ENCODE measurements at places on chromosomes 13 and 19. TPM values are rescaled to one million over a fixed set of nuclear protein-coding genes. Genes with fewer than 3 reads are reported as not detected.

Gene IGFL3
- total RNA-seq: not detected

Gene ICAM5
- 0.29 TPM for total RNA-seq

Gene ZNF44
- 6.4 TPM for total RNA-seq

Gene CNN2
- total RNA-seq: 181 TPM

Gene NLRP11
- total RNA-seq: not detected

Gene ANGPTL8
- total RNA-seq: not detected

Gene HCST
- total RNA-seq: not detected

Gene PROZ
- total RNA-seq: not detected

Gene ZNF100
- 12.4 TPM for total RNA-seq

Gene FGF22
- not detected for total RNA-seq

Gene RFPL4A
- not detected for total RNA-seq

Gene CYP2B6
- not detected for total RNA-seq

Gene DPF1
- 2.1 TPM for total RNA-seq

Gene TEX101
- total RNA-seq: not detected

Gene FCGBP
- total RNA-seq: not detected

Gene DLEU7
- not detected for total RNA-seq

Gene EPN1
- total RNA-seq: 86.4 TPM

Gene CYP2A6
- not detected for total RNA-seq

Gene OR10H1
- not detected for total RNA-seq

Gene INSR
- total RNA-seq: 22.6 TPM

Gene DIAPH3
- 59.7 TPM for total RNA-seq

Gene FPR1
- total RNA-seq: not detected

Gene GYS1
- 46.9 TPM for total RNA-seq

Gene SMIM24
- total RNA-seq: not detected

Gene CRX
- total RNA-seq: not detected

Gene SMIM17
- not detected for total RNA-seq

Gene ESD
- 149 TPM for total RNA-seq

Gene TIMM29
- 22.9 TPM for total RNA-seq

Gene CYP4F22
- not detected for total RNA-seq

Gene SIGLEC8
- total RNA-seq: not detected

Gene SHC2
- total RNA-seq: 1.7 TPM

Gene CGB7
- 0.13 TPM for total RNA-seq

Gene CERS1
- 1.9 TPM for total RNA-seq

Gene RINL
- total RNA-seq: 12.7 TPM

Gene HMGB1
- 435 TPM for total RNA-seq

Gene ZNF607
- 2.4 TPM for total RNA-seq

Gene PRR36
- not detected for total RNA-seq

Gene PRPF31
- 64.7 TPM for total RNA-seq

Gene HCN2
- 0.36 TPM for total RNA-seq

Gene ACTL9
- not detected for total RNA-seq

Gene ZNF614
- 14.4 TPM for total RNA-seq

Gene ZNF730
- total RNA-seq: 3.4 TPM

Gene CD70
- total RNA-seq: not detected

Gene PPM1N
- total RNA-seq: 1.5 TPM

Gene PRTN3
- not detected for total RNA-seq

Gene TMEM145
- not detected for total RNA-seq

Gene RNASEH2A
- total RNA-seq: 31.0 TPM

Gene ZFP28
- 9.2 TPM for total RNA-seq

Gene GNA15
- total RNA-seq: 0.07 TPM

Gene CEACAM7
- total RNA-seq: not detected

Gene ZSWIM4
- 8.4 TPM for total RNA-seq

Gene C5AR2
- not detected for total RNA-seq

Gene CLEC17A
- total RNA-seq: not detected

Gene IRF2BP1
- 22.4 TPM for total RNA-seq

Gene CEACAM5
- total RNA-seq: not detected

Gene TJP3
- total RNA-seq: not detected

Gene KANK2
- total RNA-seq: 53.1 TPM

Gene TMEM205
- total RNA-seq: 97.9 TPM

Gene KIR3DL1
- not detected for total RNA-seq

All from thoracic aorta endothelial cell (primary cell).